ENCODE measurements at places on chromosomes 7 and 10.

DNA sequence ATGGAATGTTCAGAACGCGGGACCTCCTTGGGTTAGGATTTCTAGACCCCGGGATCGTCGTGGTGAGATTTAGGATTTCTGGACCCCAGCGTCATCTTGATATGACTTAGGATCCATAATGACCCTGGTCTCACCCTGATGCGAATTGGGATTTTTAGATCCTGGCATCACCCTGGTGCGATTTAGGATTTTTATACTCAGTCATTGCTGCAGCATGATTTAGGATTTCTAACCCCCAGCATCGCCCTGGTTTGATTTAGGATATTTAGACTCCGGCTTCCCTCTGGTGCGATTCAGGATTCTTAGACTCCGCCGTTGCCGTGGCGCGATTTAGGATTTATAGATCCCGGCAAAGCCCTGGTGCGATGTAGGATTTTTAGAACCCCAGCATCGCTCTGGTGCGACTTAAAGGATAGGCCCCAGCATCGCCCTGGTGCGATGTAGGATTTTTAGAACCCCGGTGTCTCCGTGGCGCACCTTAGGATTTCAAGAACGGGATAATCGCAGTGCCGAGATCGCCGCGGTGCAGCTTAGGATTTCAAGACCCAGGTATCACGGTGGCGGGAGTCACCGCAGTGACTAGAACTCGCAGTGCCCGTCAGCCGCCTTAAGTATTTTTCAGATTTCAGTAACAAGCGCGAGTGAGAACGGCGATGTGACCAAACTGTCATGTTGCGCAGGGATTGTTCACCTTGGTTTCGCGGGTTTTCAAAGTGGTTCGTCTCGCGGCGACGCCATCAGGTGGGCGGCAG, 814 bp downstream of the MEST start:
- no peak for DNase-seq

- no peak for DNase-seq
Observed at GRCh38 chr10:63666836-63667383, 145.7 kb downstream of the REEP3 start.

DNA sequence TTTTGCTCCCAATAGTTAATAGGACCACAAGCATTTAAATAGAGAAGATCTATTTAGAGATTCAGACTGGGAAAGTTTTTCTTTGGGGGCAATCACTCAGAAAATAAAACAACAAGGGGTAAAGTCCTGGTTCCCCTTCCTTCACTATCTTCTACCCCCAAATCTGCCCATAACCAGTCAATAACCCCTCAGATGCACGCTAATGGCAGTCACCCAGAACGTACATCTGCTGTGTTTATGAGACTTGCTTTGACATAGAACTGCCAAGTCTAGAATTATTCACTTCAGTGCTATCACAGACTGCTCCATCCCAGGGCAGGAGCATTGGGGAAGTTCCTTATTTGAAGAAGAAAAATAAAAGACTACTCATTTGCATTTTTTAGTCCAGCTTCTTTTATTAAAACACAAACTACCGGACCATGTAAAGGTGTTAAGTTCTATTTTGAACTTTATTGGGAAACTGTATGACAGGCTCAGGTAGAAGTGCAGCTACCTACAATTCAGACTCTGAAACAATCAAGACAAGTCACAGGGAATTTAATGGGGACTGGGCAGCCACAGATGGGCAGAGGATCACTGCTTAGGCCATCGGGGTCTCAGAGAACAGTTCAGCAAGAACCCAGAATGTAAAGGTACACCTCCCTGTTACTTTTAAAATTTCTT, 38.4 kb downstream of the ANK3 start:
- DNase-seq: no peak

DNA sequence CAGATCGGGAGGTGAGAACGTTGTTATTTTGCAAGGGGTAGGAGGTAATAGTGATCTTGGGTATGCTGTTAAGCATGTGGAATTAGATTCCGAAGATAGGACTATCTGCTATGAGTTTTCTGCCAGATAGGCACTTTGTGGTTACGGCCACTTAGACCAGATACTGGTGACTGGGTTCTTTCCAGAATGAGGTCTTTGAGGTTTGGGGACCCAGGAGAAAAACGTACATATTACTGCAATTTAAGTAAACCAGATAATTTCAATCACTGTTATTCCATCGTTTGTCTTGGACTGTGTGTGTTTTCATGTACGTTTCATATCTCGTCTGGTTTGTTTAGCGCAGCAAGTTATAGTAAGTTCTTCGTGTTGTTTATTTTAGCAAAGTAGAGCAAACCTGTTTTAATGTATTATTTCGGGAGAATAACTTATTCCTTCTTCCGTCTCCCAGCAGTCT, 312 bp downstream of the ARL4A start:
- DNase-seq: no peak

DNA sequence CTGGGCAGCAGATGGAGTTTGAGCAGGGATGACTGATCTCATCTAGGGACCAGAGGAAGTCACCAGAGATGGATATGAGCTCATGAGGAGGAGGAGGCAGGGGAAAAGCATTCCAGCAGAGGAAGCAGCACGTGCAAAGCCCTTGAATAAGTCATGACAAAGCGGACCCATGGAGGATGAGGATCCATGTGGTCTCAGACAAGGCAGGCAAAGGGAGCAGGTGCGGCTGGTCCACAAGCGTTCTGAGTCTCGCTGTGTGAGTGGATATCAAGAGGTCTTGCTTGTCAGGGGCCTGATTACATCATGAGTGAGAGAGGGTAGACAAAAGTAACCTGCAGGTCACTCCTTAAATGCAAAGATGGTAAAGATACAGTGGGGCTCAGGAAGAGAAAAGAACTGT, 307.6 kb downstream of the GRID1 start:
- DNase-seq: no peak

GRCh38 chr7:50092579-50093491, at the start of gene ZPBP:
TSS of gene ZPBP (minus strand) at chr7:50093246. CDS start at chr7:50093194, 52 bp downstream.
- DNase-seq: peak; percentile 2

DNA sequence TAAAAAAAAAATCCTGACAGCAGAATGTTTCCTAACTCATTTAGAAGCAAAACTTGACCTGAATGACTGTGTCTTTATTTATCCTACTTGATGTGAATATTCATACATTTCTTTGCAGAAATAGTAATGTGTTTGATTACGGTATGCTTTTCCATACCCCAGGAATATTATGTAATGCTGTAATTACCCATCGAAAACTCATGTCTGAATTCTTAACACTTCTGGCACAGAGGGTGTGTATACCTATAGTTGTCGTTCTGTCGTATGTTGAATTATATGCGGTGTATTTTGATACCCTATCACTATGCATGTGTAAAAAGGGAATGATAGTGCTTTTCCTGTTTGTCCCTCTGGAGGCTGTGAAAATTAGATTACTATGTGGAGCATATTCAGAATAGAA, 26.6 kb downstream of the SDK1 start:
- DNase-seq: no peak

DNA sequence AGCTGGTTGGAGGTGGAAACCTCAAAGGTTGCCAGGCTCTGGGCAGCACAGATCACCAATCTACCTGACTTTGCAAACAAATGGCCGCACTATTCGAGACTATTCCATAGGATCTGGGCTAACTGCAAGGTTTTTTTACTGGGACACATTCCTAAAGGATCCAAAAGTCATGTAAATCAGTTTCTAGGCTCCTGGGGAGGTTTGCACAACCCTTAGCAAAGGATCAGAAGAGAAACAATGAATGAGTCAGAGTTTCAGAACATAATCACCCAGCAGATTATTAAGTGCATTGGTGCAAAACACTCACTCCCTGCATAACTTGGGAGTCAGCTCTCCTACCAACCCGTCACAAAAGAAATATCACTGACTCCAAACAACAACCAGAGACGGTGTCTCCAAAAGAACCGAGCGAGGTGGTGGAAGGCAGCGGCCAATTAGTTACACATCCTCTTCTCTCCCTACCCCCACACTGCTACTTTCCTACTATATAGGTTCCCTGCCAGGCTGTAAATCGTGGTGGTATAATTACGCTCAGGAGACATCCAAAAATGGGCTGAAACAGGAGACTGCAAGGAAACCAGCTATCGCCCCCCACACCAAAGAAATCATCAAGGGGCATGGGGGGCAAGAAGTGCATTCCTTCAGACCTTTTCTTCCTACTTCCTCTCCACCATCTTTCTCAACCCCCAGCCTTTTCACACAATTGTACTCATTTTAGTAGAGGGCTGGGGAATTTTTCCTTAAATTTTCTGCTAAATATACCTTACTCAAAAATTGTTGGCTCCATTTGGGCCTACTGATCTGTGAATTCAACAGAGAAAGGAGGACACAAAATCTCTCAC, 3.2 kb downstream of the UBE2H start:
- no peak for DNase-seq

- no peak for DNase-seq
Observed at GRCh38 chr7:23955145-23955544, 245.1 kb downstream of the STK31 start.

DNA sequence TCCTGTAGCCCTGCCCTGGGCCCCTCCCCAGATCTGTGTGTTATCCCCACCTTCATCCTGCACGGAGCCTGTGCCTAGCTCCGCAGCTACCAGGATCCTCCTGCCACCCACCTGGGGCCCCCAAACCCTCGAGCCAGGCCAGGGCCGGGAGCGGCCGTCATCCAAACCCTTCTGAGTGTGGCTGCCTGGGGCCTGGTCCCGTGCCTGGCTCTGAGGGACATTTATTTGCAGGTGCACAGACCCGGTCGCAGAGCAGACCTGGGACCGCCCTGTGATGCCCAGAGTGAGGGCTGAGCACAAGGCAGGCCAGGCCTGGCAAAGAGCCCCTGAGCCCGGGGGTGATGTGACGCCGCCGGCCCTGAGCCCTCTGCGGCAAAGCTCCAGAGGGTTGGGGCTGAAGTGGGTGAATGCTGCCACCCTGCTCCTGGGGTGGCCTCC, 27.4 kb upstream of the INPP5A start:
- no peak for DNase-seq

DNA sequence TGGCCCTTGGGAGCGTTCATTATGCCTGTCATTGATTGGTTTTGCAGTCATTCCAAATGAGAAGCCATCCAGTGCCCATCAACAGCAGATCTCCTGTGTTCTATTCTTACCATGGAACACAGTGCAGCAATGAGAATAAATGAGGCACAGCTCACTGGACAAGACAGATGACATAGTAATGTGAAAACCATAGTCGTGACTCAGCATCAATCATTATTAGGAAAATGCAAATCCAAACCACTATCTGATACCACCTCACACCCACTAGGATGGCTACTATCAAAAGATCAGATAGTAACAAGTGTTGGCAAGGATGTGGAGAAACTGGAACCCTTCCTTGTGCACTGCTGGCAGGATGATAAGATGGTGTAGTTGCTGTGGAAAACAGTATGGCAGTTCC, 144.7 kb downstream of the ARHGAP22 start:
- DNase-seq: no peak

GRCh38 chr7:106774768-106775551, 90.1 kb upstream of the PIK3CG start:
- peak; percentile 65 for DNase-seq

DNA sequence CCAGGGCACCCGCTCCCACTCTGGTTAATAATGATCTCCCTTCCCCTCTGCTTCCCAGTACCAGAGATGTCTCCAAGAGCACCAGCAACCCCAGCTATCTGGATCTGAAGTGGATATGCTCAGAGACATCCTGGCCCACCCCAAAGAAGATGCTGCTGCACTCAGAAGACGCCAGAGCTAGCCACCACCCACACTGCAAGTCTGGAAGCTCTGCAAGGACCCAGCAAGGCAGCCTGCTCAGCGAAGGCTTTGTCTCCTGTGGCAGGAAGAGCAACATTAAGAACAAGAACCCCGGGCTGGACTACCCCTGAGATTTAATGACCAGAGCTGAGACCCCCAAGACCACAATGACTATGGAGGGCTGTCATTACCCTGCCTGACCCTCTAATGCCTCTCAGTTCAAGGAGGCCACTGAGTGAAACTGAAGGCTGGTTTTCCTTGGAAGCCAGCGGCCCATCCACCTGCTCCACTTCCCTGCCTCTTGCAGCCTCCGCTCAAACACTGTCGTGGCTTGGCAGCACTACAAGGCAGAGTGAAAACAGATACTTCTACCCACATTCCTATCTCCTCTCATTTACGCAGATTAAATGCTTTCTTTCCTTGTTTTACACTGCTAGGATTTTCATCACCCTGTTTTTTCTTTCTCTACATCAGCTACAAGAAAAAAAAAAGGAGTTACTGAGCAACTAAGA, 202.2 kb downstream of the SNX10 start:
- no peak for DNase-seq

DNA sequence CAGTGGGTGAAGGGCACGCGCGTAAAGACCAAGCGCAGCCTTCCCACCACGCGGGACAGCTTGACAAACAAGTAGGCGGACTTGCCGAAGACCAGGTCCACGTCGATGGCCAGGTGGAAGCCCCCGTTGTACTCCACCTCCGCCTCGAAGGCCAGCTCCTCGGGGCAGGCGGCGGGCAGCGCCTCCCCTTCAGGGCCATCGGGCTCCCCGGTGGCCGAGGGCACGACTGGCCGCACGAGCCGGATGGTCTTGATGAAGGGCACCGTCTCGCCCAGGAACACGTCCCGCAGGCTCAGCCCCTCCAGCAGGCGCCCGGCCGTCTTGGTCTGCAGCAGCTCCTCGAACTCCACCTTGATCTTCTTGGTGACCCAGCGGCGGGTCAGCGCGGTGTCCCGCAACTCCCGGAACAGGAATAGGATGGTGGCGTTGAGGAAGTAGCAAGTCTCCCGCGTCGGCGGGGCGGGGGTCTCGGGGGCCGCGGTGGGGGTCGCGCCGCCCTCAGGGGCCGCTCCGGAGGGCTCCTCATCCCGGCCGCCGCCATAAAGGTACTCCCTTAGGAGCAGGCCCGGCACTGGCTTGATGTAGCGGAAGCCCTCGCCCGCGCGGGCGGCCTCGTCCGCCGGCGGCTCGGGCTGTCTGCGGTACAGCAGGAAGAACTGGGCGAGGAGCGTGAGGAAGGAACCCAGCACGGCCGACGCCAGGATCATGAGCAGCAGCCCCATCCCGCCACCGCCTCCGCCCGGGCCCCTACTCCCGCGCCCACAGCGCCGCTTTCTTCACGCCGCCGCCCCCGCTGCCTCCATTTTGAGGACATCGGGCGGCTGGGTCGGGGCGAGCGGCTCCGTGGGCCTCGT, 507 bp downstream of the PDZD8 start:
- DNase-seq: no peak

- DNase-seq: peak; percentile 14
Observed at GRCh38 chr10:42543840-42544372, 94.5 kb downstream of the ZNF33B start.

GRCh38 chr7:131104596-131105293, 222.9 kb upstream of the MKLN1 start:
- DNase-seq: no peak

DNA sequence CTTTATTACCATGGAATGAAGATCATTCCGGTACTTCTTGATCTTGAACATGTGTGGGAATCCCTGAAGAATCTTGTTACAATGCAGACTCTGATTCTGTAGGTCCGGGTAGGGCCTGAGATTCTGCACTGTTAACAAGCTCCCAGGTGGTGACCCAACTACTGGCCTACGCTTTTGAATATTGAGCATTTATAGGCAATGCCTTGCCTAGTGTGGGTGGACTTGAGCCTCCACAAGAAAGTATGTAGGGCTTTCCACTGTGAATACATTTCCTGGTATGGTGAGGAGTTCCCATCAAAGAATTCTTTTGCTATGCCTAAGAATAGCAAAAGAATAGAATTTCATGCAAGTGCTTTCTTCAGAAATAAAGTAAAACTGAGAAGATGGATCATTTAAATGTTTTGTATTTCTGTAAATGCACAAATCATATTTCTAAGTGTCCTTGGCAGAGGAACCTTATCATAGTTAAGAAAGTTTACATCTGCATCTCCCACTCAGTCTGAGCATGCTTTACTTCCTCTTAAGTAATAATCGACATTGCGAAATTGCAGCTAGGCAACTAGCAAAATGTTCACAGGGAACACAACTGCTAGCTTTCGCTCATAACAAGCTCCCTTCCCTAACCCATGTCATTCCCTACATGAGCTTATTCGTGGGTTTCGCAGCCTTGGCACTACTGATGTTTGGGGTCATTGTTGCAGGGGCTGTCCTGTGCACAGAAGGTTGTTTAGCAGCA, 71.4 kb downstream of the AHR start:
- DNase-seq: no peak
